ENCODE measurements at places on chromosomes 16 and 17.

DNA sequence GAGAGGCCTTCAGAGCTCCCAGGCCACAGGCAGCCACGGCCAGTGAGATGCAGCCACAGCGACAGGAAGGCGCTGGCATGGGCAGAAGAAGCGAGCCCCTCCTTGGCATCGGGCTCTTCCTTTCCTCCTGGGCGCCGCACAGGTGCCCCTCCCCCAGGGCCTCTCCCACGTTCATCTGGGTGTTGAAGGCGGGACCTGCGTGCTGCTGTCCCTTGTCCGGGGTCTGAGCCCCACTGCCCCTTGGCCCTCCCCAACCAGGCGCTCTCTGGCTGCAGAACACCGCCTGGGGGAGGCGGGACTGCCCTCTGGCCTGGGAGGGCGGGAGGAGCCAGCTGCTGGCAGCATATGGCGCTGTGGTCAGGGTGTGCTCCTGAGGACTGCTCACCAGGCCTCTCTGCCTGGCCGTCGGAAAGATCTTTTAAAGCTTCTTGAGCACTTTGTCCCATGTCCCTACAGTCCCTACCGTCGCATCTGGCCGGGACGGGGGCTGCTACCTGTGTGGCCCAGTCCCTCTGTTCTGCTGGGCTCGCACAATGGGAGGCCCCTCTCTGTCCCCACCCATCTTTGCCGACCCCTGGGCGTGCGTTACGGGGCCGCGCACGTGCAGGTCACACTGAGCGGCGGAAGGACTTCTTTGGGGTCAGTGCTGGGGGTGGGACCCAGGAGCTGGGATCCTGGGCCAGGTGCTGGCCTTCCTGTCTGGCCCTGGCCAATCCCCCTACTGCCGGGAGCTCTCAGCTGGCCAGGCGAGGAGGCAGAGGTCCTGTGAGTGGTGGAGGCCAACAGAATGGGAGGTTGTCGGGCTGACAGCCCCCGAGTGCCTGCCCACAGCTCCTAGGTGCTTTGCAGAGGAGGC, 1.7 kb downstream of the SLC25A10 start:
- no peak for DNase-seq

- DNase-seq: no peak
These were observed 341 bp downstream of the SLC7A6OS start for GRCh38 chr16:68310437-68310773.

DNA sequence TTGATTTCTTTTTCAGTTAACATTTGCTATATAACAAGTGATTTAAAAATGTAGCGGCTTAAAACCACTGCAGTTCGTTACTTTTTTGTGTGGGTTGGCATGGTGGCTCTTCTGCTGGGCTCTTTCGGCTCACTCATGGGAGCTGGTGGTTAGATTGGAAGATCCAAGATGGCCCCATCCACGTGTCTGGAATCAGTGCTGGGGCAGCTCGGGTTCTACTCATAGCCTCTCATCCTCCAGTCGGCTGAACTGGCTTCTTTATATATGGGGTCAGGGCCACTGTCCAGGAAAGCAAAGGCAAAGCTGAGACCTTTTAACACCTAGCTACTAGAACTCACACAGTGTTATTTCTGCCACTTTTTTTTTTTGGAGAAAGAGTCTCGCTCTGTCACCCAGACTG, 73.8 kb downstream of the SNX29 start:
- DNase-seq: no peak

DNA sequence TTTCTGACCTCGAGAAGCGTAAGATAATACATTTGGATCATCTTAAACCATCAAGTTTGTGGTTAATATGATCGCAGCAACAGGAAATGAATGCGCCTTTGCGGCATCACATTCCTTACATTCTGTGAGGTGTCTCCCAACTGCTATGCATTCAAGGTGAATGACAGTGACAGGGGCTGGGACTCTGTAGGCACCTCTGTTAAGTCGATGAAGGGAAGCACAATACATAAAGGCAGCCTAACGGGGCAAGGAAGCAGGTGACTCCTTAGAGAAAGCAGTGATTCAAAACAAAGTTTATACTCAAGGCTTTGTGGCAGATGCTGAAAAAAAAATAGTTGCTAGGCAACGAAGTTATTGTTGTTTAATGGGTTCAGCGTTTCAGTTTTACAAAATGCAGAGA, 21.6 kb upstream of the EVPL start:
- no peak for DNase-seq

DNA sequence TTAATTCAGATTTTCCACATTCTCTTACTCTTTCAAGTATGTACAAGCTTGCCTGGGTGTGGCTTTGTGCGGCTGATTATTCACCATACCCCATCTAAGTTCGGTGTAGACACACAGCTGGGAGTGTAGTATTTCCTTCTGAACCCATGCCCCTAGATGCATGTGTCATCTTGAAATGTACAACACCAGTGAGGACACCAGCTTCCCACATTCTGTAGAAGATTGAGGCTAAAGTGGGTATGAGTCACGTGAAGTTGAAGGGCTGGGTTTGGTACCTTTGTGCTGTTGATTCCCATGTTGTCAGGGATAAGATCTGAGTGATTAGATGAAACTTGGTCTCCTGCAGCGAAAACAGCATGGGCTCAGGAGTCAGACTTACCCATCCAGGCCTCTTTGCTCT, 14.6 kb upstream of the DHX8 start:
- DNase-seq: peak; percentile 80

- DNase-seq: no peak
These were observed 331.1 kb downstream of the C16orf95 start for GRCh38 chr16:86986136-86986535.
